ENCODE measurements at places on chromosomes 7 and 10. TPM values are rescaled to one million over a fixed set of nuclear protein-coding genes. Genes with fewer than 3 reads are reported as not detected.

CRYGN gene
- total RNA-seq: not detected

ST8SIA6 gene
- 0.32 TPM for total RNA-seq

HOXA11 gene
- 10.3 TPM for total RNA-seq

GPR85 gene
- 1.2 TPM for total RNA-seq

LEP gene
- not detected for total RNA-seq

HMX2 gene
- not detected for total RNA-seq

MPP7 gene
- total RNA-seq: 0.30 TPM

AKR1C3 gene
- 47.7 TPM for total RNA-seq

RNLS gene
- total RNA-seq: 3.2 TPM

FAM200A gene
- total RNA-seq: 5.6 TPM

PTPN20 gene
- 1.2 TPM for total RNA-seq

TPK1 gene
- 5.5 TPM for total RNA-seq

KCNIP2 gene
- total RNA-seq: 0.30 TPM

TLX1 gene
- 0.15 TPM for total RNA-seq

Data from epithelial cell of umbilical artery (primary cell).